ENCODE measurements at places on chromosomes 3 and 15.

- DNase-seq, result no peak
Observed at GRCh38 chr3:13451301-13451673, 28.8 kb upstream of the HDAC11 start.

DNA sequence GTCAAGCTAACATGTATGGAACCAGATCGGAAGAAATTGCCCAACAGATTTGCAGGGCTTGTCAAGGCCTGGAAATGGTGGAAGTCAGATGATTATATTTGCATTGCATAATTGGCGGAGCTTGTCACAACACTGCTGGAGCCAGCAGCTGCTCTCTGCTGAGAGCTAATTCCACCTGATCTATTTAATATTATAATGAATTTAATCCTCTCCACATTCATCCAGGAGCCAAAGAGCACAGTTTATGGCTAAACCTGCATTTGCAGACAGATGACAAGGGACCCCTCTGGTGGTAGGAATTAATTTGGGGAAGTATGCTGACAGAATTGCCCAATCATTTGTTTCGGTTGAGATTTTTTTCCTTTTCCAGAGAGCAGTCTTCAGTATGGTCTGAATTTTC is 730.2 kb downstream of the TUSC7 start:
- DNase-seq, result no peak

GRCh38 chr15:49621887-49622286 is 1.0 kb downstream of the DTWD1 start:
- no peak for DNase-seq

DNA sequence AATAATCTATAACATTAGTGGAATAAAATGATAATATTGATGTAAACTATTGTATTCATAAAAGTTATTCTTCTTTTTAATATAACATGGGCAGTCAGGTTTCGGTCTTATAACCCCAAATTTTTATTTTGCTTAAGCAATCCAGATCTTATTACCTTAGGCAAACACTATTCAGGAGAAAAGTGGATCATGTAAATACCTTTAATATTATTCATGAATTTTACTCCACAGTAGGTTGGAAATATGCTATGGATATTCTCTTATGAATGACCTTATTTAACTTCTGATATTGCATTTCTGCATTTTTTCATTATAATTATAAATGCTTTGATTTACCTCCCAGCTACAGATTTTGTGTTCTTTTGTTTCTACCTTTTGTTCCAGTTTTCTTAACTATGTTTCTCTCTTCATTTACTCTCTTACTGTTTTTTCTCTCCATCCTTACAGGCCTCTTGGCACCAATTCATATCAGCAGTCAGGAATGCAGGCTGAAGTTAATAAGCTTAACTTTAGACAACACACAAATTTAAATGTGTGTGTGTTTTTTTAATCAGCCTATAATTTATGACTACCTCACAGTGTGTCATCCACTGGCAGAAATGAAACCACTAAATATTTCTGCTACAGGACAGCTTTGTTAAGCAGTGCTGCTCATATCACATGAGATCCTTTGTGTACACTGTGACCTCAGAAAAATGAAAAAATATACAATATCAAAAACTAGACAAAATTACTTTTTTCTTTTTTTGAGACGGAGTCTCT is 111.0 kb downstream of the NSUN3 start:
- DNase-seq, result no peak
